Activated T-helper 1 cell treated with anti-CD3 and anti-CD28 coated beads, Interleukin-2, amount 50 U/mL, for 16 hours (primary cell): ENCODE measurements at places on chromosomes 7 and 10.

- DNase-seq = no peak
Observed at GRCh38 chr7:5225616-5226290, 35.7 kb downstream of the WIPI2 start.

GRCh38 chr7:2204446-2204845 lies 28.3 kb downstream of the MAD1L1 start:
- no peak for DNase-seq

DNA sequence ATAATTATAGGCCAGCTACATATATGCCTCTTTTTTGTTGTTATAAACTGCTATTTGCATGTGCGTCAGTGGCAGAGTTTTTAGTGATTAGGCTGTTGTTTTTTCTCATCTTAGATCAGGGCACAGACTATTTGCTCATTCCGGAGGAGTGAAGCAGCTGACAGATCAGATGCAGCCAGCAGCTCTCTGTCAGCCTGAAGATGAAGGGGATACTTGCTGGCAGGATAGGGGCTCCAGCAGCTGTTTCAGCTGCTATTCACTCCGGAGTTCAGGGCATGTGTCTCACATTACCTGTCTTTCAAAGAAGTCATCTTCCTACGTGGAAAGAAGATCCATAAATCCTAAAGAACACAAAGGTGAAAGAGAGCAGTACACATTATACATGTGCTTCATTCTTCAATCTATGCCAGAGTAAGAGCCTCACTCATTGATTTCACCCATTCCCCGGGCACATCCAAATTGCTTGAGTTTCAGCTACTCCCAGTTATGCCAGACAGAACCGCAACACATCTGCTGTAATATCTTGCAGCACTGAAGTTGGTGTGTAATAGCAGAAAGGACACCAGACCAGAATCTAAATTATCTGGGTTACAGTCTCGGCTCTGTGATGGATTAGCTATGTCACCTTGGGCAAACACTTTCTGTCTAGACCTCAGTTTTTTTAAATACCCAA lies 182.8 kb upstream of the CHRM2 start:
- DNase-seq = no peak

DNA sequence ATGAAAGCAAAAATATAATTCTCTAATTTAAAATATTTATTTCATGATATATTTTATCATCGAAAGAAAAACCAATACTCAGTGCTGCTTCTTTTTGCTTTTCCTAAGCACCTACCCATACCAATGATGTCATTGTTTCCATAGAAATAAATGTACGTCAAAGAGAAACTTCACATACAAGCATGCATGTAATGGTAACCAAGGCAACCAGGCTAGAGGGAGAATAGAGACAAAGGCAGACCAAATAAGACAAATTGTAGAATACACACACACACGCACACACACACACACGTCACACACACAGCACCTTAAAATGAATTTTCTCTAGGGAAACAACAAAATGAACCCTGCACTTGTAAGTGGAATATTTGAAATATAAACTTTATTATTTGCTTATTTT lies 75.5 kb downstream of the MACC1 start:
- DNase-seq = no peak

GRCh38 chr10:97548828-97549455 lies 23.6 kb upstream of the ANKRD2 start:
- DNase-seq = no peak

GRCh38 chr10:27349987-27350386 lies 109.4 kb upstream of the ACBD5 start:
- no peak for DNase-seq

GRCh38 chr10:120328647-120329046 lies 128.4 kb upstream of the PLPP4 start:
- DNase-seq = no peak

DNA sequence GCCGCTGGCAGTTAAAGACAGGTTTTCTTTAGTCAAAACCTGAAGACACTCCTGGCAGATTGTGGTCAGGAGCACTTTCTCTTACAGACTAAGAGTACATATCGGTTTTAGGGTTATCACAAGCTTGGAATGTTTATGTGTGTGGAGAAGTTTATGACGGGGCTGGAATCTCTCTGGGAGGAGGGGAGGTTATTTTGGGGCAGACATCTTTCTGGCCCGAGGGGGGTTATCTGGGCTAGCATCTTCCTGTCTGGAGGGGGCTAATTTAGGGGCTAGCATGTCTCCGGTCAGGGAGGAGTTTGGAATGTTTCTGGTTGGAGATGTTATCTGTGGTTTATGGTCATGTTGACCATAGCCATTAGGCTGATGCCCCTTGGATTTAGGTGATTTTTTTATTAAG lies 141.2 kb upstream of the KIF5B start:
- no peak for DNase-seq

- DNase-seq = no peak
Observed at GRCh38 chr10:50361946-50362345, 110.6 kb upstream of the ASAH2 start.

DNA sequence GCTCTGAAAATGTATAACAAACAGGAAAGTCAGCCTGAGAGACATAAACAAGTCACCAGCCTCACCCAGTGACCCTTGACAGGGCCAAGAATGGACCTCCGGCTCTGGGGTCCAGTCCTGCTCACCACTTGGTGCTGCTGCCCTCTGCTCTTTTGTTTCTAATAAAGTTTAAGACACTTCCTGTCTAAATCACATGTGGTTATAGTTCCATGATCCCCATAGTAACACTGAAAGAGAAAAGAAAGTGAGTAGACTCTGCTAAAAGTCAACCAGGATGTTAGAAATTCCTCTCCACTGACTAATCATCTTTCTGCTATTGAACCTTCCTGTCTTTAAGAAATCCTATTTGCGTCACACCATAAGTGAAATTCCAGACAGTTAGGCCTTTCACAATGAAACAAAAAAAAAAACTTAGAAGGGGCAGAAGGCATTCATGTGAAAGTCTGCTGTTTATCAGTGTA lies 179.2 kb upstream of the BET1 start:
- no peak for DNase-seq

GRCh38 chr7:37033141-37033540 lies 308.8 kb upstream of the AOAH start:
- no peak for DNase-seq

DNA sequence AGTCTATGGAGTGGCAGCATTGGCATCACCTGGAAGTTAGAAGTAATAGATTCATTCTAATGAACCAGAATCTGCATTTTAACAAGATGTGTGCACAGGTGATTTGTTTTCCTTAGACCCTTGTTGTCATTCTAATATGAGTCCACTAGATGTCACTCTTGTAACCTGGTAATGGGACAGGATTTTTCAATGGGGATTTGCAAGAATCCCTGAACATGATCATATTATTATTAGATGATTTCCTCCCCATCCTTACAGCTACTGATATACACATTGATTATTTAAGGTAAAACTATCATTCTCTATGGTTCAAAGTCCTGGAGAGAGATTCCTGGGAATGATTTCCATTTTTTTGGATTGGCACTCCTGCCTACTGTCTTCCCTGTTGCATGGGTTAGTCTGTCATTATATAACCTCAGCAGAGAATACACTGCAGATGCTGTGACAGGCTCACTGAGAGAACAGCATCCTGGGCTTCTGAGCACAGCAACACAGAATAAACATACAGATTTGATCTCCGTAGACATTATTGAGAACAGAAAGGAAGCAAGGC lies 194.9 kb downstream of the SUGCT start:
- no peak for DNase-seq

DNA sequence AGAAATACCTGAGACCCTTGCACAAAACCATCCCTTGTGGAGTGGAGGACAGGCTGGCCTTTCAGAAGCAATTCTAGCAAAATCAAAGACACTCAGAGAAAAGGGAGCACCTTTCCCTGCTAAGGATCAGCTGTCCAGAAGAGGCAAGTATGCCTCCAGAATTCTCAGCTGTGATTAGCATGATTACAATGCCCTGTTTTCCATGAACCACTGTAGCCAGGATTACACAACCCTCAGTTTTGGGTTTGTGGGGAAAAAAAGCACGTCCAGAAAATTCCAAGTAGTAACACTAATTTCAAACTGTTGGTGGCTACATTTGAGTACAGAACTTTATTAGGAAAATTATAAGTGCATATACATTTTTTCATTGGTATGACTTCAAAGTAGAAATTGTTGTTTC lies 15.0 kb downstream of the CXCL12 start:
- no peak for DNase-seq

- no peak for DNase-seq
Observed at GRCh38 chr10:12547301-12547771, 198.0 kb downstream of the CAMK1D start.

- DNase-seq = no peak
Observed at GRCh38 chr10:78211561-78212051, 177.9 kb downstream of the RPS24 start.

- no peak for DNase-seq
Observed at GRCh38 chr7:6015917-6016652, 7.0 kb downstream of the AIMP2 start.

DNA sequence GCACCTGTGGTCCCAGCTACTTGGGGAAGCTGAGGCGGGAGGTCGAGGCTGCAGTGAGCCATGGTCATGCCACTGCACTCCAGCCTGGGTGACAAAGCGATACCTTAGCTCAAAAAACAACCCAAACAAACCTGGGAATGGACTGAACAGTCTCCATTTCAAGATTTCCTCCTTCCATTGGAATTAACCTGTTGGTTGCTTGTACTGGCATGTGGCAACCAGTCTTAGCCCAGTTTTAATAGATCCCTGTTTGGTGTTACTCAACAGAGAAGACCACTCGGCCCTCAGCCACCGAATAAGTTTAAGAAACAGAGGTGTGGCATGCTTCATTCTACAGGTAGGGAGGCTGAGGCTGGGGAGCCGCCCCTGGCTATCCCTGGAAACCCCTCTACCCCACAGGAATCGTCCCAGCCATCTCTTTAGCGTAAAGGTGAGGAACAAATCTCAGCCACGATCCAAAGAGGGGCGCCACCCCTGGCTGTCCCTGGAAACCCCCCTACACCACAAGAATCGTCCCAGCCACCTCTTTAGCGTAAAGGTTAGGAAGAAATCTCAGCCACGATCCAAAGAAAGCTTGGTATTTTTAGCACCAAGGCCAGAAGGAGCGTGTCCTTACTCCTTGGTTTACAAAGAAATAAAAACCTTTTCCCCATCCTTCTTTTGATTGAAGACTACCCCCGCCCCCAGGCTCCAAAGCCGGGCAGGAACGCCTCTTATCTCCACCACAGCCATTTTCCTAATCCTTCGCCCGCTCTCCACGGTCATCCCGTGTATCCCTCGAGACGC lies 861 bp upstream of the TSPAN14 start:
- no peak for DNase-seq

- DNase-seq = no peak
Observed at GRCh38 chr10:19921300-19922140, 105.3 kb downstream of the PLXDC2 start.

GRCh38 chr10:21079330-21079658 lies 182.2 kb upstream of the NEBL start:
- no peak for DNase-seq

GRCh38 chr7:123580406-123581161 lies 21.0 kb upstream of the ASB15 start:
- DNase-seq = no peak

GRCh38 chr7:137572056-137572784 lies 228.7 kb upstream of the PTN start:
- DNase-seq = no peak
